ENCODE measurements at places on chromosomes 7 and 10.

- DNase-seq = no peak
Observed at GRCh38 chr7:116165717-116166116, 44.6 kb upstream of the TES start.

- peak; percentile 49 for DNase-seq
Observed at GRCh38 chr10:132363921-132364593, 32.1 kb downstream of the LRRC27 start.

GRCh38 chr7:30403477-30403876, 75.1 kb downstream of the NOD1 start:
- DNase-seq = no peak

- no peak for DNase-seq
Observed at GRCh38 chr10:111297351-111297848, 220.6 kb downstream of the ADRA2A start.

DNA sequence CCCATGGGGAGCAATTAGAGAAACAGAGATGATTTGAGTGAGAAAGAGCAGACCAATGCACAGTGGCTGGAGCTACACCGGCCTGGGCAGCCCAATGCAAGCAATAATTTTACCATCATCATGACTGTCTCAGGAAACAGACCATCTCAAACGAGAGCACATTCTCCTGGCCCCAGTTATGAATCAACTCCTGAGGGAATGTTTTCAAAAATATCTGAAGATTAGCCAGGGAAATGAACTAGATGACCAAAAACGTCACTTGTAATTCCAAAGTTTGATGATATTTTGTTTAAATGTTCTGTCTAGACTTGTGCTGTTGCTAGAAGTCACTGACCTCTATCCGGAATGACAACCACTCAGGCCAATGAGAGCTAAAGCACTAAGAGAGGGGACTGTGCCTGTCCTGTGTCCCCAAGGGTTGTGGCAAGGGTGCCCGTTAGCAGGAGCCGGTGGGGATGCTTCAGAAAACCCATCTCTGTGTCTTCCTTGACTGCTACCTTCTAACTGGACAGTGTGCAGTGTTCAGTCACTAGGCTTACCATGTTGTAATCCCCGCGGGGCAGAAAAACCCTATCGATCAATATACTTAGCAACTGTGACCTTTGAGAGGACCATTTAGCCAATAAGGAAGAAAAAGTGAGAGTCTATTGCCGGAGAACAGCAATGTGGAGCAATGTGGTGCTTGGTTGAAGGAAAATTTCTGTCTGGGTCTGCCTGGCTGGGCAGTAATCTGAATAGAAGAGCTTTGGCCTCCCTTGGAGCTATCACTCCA, 202.4 kb downstream of the ADAM12 start:
- no peak for DNase-seq

- no peak for DNase-seq
Observed at GRCh38 chr10:78253063-78253853, 219.6 kb downstream of the RPS24 start.
